Activated CD4-positive, alpha-beta T cell treated with anti-CD3 and anti-CD28 coated beads, Interleukin-2, amount 50 U/mL, for 48 hours (primary cell): ENCODE measurements at places on chromosomes 1 and 21.

DNA sequence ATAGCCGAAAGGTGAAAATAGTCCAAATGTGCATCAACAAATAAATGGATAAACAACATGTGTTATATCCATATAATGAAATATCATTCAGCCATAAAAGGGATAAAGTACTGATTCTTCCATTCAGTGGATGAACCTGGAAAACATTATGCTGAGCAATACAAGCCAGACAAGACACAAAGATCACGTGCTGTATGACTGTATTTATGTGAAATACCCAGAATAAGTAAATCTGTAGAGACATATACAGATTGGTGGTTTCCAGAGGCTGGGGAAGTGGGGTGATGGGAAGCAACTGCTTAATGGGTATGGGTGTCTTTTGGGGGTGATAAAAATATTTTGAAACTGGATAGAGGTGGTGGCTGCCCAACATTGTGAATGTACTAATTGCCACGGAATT lies 13.3 kb upstream of the GSTM4 start:
- DNase-seq: no peak

GRCh38 chr1:6271554-6271953 lies 10.7 kb upstream of the GPR153 start:
- no peak for DNase-seq

DNA sequence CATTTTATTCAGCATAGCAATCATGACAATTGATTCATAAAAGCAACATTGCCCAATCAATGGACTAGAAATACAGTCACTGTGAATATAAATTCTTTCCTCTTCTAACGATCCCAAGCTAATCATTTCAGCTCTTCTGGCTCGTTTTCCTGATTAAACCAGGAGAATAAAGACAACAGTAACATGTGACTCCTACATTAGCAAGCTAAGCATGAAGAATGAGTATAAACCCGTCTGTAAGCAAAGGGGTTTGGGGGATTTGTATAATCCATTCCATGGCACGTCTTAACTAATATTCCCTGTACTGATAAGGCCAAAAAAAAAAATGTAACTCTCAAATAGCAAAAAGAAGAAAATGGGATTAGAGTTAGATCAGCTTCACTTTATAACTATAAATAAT lies 21.6 kb downstream of the IRF2BP2 start:
- DNase-seq: no peak

- no peak for DNase-seq
Observed at GRCh38 chr21:44521301-44521927, 18.6 kb downstream of the KRTAP10-1 start.

DNA sequence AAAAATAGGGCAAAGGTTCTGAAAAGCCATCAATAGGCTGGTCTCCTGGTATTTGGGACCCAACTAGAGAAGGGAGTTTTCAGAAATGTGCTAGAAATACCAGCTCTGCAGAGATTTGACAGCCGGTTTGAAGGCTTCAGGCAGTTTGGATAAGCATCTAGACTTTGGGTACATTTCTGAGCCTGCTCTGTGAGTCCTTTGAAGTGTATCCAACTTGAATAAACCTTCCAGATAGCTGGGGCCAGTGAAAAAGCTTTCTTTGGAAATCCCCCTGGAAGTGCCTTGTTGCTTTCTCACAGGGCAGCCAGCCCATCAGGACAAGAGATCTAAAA lies 6.4 kb upstream of the PEF1 start:
- no peak for DNase-seq

- DNase-seq: no peak
Observed at GRCh38 chr1:10681296-10682107, 114.9 kb downstream of the CASZ1 start.

GRCh38 chr1:78222225-78222959 lies 176.6 kb downstream of the GIPC2 start:
- DNase-seq: no peak
